Retinal pigment epithelial cell (primary cell): ENCODE measurements at places on chromosomes 5 and 9.
A peak's percentile ranks its signal among the peaks of the same experiment; 100 is the strongest.

- DNase-seq = no peak
Measured at GRCh38 chr9:79120941-79121340, 450.8 kb upstream of the TLE4 start.

GRCh38 chr9:121686930-121687541 is 35.6 kb downstream of the DAB2IP start:
- DNase-seq = no peak

- no peak for DNase-seq
Measured at GRCh38 chr5:114412510-114413171, 50.8 kb downstream of the KCNN2 start.

DNA sequence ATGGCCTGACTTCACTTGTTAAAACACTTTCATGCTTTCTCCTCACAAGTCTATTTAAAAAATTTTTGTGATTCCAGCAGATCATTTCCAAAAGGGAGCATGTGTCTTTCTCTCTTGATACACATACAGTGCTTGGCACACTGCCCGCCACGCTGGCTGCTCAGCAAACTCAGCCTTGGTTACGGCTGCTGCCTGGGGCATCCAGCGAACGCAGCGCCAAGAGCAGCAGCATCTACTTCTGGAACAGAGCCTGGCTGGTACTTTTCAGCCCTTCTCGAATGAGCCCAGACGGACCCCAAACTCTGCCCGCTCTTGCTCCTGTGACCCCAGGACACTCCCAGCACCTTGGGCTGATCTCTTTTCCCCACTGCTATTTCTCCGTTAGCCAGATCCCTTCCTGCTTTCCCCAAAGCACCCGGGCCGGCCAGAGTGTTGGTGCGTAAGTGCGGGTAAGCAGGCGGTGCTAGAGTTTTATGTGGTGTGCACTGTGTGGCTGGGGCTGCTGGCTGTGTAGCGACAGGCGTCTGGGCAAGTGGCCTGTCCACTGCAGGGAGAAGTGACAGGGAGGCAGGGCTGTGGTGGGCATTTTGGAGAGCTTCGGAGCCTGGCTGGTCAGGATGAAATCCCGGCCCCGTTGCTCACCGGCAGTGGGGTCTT is 73.2 kb downstream of the SH3PXD2B start:
- DNase-seq = no peak

GRCh38 chr9:118215549-118215948 is 511.3 kb downstream of the TLR4 start:
- no peak for DNase-seq

DNA sequence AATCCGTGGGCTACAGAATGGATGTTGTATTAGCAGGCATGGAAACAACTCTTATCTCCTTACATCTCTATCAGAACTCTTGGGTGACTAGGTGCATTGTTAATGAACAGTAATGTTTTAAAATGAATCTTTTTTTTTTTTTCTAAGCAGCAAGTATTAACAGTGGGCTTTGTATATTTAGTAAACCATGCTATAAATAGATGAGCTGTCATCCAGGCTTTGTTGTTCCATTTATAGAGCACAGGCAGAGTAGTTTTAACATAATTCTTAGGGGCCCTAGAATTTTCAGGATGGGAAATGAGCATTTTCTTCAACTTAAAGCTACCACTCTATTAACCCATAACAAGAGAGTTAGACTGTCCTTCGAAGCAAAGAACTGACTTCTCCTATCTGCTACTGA is 233.7 kb upstream of the ADAMTSL1 start:
- peak; percentile 56 for DNase-seq

GRCh38 chr9:29564564-29564963 is 1991.3 kb upstream of the C9orf72 start:
- no peak for DNase-seq

DNA sequence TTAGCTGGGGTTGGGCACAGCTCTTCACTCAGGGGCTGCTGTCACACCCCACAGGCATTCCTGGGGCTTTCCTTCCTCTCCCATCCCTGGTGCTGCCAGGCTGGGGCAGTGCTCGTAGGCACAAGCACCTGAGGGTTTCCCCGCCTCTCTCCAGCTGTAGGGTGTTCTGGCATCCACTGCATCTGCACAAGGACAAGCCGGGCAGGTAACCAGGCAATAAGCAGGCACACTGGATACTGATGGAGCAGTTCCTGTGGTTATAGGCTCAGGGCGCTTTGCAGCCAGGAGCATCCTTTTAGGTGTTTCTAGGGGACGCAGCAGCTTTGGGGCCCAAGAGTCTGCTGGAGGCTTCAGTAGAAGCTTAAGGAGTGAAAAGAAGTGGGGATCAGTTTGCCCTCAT is 56.8 kb downstream of the ARHGEF37 start:
- no peak for DNase-seq

GRCh38 chr9:1994180-1994579 is 21.0 kb upstream of the SMARCA2 start:
- DNase-seq = no peak

GRCh38 chr5:160750938-160751657 is 100.9 kb downstream of the ATP10B start:
- no peak for DNase-seq

DNA sequence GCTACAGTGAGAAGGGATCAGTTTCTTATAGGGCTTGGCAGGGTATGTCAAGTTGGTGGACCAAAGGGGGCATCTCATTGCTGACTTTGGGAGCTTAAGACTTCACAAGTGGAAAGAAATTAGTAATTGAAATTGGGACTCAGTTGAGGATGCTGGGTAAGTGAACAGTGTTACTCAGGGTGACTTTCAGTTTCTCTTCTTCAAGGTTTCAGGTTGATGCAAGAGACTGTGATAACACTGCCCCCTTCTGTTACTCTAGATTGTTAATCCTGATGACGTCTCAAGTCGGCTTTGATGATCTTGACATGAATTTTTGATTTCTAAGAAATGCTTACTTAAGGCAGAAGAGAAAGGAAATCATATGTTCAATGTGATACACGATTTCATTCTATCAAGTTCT is 21.3 kb downstream of the KCTD16 start:
- DNase-seq = no peak

GRCh38 chr9:107918749-107919148 is 429.2 kb upstream of the KLF4 start:
- DNase-seq = no peak

DNA sequence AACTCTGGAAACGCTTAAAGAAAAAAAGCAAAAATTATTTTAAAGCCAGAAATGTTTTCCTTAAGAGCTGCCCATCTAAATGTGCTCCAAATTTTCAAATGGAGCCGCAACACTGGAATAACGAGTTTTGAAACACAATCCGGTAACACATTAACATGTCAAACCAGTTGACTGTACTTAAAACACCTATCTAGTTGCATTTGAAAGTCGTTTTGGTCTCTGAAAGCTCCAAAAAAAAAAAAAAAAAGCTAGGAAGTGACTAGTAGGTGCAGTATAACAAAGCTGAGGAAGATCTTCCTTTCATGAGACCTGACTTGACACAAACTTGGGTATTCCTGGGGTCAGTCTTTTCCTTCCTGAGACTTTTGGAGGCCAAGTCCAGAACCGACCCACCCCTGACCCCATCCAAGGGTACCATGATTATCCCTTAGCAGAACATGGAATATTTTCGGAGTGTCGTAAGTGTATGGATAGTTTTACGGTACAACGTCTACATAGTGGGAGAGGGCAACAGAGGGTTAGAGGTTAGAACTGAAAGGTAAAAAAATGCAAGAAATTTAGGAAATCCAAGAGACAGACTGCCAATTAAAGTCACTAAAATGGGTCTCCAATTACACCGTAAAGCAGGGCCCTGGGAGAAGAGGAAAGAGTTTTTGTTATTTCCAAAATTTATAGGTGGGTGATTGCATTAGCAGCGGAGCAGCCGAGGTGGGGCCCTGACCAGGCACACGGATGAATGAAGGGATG is 812 bp downstream of the CETN3 start:
- DNase-seq = no peak

- no peak for DNase-seq
Measured at GRCh38 chr5:42993516-42994245, 46.4 kb downstream of the ANXA2R start.

DNA sequence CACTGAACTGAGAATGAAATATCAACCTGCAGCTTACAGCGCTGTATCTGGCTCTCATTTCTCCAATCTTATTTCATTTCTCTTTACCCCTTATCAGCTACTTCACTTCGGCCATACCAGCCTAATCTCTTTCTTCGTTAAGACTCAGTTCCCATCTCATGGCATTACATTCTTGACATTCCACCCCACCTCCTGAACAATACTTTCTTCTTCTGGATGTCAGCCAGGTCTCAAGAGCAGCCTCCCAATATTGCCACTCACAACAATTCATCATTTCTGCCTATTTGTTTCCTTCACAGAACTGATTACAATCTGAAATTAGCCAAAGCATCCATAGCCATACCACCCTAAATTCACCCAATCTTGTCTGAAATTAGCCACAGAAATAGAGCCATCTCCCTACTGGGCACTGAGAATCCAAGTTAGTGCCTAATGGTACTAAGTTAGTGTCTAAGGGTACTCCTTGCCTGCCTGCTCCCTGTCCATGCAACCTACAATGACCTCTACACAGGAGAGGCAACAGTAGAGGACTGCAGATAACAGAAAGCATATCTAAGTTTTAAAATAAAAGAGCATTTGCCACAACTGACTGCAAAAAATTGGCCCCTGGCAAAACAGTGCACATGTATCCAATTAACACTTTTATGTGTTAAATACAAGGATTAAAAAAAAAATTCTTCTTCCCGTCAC is 35.2 kb downstream of the SETX start:
- DNase-seq = peak; percentile 73

- DNase-seq = no peak
Measured at GRCh38 chr9:90773617-90774016, 28.0 kb upstream of the SYK start.

- no peak for DNase-seq
Measured at GRCh38 chr5:28808967-28809810, 1770.8 kb upstream of the CDH9 start.

DNA sequence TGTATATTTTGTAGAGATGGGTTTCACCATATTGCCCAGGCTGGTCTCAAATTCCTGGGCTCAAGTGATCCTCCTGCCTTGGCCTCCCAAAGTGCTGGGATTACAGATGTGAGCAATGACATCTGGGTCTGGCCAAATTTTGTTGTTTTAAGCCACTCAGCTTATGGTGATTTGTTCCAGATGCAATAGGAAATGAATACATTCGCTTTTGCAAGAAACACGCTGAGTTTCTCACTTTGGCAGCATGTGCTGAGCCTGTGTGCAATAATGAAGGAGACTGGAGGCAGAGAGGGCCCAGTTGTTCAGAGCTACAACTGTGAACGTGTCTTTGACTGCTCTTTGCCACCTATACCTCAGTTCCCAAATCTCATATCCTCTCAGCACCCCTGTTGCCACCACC is 56.4 kb downstream of the KIF4B start:
- no peak for DNase-seq

GRCh38 chr5:113487416-113487780 is 855 bp downstream of the MCC start:
- no peak for DNase-seq

GRCh38 chr5:22651355-22651754 is 201.8 kb downstream of the CDH12 start:
- no peak for DNase-seq
